H1 (cell line): ENCODE measurements at places on chromosomes 5 and 9.

DNA sequence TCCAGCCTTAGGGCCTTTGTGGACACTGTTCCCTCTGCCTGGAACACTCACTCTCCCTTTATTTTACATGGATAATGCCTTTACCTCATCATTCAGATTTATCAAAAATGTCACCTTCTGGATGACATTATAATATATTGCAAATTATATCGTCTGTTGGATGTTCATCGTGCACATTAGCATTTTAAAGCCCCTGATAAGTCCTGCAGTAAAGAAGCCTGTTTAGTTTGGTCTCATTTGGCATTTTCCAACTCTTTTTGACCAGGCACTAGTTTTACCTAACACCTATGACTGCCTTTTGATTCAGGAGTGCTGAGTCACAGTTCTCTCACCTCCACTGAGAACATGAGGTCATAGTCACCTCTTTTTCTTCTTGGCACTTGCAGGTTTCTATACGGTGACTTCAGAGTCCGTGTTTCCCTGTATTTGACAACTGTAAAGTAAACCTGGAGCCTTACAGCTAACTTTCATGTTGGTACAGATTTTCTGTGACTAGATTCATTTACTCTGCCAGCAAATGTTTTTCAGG lies 57.7 kb upstream of the STC2 start:
- DNase-seq: no peak

DNA sequence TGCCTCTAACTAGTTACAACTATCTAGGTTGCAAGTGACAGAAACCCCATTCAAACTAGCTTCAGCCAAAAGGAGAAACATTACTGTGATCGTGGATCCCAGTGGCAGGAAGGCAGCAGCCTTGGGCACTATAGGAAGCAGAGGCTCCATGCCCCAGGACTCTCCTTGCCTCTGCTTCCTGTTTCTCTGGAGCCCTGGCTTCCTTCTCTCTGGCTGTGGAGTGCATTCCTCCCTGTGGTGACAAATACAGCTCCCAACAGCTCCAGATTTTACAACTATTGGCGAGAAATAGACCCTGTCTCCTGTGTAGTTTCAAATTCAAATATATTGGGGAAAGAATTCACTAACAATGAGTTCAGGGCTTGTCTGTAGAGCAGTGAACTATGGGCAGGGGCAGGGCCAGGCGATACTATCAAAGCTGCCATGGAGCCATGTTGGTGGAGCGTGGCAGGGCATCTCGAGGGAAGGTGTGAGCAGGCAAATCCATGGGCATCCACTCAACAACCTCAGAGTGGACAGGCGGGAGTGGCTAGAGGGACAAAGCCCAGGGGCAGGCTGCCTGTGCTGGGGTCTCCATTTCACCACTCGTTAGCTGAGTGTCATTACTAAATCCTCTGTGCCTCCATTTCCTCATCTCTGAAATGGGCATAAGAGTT lies 189.5 kb downstream of the ERCC6L2 start:
- no peak for DNase-seq

DNA sequence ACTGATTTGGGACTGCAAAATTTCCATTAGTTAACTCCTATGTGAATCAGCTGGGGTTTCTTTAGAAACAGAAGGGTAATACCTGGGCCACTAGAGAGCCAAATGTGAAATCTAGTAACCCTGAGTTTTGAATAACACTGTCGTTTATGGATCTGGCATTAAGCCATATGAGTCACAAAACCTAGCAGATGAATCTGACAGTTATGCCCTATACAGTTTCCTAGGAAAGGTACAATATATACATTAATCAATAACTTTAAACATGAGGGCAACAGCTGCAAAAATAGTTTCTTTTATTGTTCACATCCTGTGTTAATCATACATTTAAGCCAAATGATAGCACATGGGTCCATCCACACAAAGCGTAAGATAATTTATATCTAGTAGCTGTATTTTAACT lies 56.9 kb downstream of the PAM start:
- no peak for DNase-seq

DNA sequence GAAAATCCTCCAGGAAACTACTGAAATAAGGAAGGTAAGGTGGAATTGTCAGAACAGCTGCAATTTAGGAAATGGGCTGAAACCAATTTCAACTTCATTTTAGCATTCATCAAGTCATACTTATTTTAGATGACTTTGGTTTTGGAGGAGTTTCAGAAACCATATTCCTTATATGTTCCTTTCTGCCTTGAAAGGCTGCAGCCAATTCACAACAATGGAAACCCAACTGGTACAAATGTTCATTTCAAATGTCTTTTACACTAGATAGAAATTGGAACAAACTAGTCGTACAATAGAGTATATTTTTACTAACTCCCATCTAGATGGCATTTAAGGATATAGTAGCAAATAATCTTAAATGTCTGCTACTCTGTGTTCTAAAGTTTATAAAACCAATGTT lies 82.6 kb upstream of the ANKH start:
- no peak for DNase-seq

DNA sequence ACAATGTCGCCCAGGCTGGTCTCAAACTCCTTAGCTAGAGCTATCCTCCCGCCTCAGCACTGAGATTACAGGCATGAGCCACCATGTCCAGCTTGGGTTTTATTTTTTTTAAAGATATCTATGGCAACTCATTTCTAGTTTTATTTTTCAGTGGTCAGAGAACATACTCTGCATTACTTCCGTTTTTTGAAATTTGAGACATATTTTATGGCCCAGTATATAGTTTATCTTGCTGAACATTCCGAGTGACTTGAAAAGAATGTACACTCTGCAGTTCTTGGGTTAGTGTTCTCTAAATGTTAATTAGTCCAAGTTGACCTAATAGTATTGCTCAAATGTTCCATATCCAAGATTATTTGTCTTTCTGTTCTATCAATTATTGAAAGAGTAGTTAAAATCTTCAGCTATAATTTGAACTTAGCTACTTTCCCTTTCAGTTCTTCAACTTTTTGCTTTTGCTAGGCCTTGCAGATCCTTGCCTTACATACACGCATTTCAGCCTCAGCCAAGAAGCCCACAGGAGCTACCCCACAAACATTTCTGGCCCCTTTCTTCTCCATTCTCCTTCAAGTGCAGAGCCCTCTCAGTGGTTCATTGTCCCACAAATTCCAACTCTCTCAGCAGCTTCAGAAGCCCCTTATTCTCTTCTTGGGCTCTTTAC lies 22.3 kb upstream of the SNAPC3 start:
- no peak for DNase-seq

GRCh38 chr5:73865315-73865714 lies 239.3 kb downstream of the ARHGEF28 start:
- DNase-seq: no peak

- DNase-seq: no peak
Measured at GRCh38 chr5:179820127-179820482, 600 bp upstream of the SQSTM1 start.

DNA sequence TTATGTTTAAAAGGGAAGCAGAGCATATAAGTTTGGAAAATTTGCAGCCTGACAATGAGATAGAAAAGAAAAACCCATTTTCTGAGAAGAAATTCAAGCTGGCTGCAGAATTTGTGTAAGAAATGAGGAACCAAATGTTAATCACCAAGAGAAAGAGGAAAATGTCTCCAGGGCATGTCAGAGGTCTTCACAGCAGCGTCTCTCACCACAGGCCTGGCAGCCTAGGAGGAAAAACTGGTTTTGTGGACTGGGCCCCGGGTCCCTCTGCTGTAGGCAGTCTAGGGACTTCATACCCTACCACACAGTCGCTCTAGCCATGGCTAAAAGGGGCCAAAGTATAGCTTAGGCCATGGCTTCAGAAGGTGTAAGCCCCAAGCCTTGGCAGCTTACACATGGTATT lies 32.1 kb upstream of the HSD17B4 start:
- DNase-seq: no peak

- DNase-seq: peak; percentile 66
Measured at GRCh38 chr5:134525683-134526482, 413 bp downstream of the JADE2 start.

- DNase-seq: no peak
Measured at GRCh38 chr9:86485359-86485758, 131.1 kb upstream of the TUT7 start.

- no peak for DNase-seq
Measured at GRCh38 chr5:143600396-143601075, 197.1 kb upstream of the NR3C1 start.

GRCh38 chr9:21336457-21336856 lies 1.3 kb upstream of the KLHL9 start:
- DNase-seq: no peak

DNA sequence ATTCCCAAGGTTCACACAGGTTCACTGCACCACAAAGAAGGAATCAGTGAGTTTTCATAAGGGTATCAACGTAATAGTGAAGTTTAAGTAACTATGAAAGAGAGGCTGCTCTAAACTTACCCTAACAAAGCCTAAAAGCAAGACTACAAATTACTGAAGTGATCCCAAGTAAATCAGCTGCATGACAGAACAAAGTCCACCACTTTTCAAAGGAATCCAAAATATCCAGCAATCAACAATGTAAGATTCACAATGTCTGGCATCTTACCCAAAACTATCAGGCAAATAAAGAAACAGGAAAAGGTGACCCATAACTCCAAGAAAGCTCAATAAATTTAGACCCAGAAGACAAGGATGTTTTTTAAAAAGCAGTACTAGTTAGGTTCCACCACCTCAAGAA lies 70.1 kb downstream of the GNAQ start:
- no peak for DNase-seq

DNA sequence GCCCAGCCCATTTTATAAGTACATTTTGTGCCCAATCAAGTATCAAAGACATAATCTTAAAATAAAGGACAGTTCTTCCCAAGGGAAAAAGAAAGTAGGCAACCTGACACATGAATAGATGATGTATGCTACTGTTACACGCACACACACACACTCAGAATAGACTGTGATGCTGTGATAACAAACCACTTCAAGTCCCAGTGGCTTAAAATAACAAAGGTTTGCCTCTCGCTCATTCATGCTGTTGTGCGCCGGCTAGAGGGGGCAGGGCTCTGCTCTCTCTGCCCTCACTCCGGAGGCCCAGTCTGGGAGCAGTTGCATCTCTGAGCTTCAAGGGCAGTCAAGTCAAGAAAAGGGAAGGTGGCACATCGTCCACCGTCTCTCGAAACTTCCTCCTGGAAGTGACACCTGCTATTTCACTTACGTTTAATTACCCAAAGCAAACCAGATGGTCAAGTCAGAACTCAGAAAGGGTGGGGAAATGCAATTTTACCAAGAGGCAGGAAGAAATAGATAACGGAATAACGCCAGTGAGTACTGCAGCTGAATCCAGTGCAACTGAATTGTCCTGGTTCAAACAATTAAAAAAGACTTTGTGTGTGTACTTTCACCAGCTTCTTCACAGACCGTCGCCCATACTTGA lies 43.3 kb downstream of the ANKRD33B start:
- no peak for DNase-seq

DNA sequence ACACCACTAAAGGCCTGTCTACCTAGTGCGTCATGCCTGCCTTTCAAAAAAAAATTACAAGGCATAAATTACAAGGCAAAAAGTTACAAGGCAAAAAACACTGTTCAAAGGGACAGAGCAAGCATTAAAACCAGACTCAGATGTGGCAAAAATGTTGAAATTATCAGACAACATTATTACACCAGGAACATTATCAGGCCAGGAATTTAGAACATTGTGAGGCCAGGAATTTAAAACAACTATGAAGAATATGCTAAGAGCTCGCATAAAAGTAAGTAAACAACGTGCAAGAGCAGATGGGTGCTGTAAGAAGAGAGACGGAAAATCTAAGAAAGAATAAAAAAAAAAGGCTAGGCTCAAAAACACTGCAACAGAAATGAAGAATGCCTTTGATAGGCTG lies 18.2 kb upstream of the MLANA start:
- no peak for DNase-seq

DNA sequence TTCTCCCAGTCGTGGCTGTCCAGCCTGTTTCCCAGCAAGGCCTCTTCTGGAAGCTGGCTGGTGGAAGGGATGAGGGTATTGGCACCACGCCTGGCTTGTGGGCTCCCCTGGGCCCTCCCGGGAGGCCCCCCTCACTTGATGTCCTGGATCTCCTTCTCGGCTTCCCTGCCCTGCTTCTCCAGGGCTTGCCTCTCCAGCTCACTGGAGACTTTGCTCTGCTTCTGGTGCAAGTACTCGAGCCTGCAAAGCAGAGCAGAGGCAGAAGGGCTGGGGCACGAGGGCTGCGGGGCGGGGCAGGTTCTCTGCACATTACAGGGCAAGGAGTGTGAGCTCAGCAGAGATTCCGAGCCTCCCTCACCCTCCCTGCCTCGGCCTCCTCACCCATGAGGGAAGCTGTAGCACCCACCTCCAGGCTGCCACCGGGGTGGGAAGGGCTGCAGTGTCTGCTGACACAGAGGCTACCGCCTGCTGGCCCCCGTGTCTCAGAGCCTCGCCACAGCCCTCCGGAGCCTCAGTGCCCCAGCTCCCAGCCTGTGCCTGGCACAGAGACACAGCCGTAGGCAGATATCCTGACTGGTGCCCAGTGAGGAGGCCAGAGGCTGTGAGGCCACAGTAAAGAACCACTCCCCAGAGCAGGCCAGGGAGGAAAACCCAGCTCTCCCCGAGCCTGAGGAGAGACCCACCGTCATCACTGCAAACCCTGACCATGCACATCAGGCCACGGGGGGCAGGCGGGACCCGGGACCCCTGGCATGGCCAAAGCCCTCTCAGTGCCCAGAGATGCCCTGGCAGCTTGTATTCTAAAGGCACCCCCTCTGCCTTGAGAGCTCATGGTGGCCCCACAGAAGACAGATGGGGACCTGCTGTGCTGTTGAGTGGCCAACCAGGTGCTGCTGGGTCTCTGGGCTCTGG lies 7.2 kb downstream of the SNAPC4 start:
- DNase-seq: no peak

GRCh38 chr5:108736855-108737254 lies 10.8 kb upstream of the FER start:
- DNase-seq: no peak

DNA sequence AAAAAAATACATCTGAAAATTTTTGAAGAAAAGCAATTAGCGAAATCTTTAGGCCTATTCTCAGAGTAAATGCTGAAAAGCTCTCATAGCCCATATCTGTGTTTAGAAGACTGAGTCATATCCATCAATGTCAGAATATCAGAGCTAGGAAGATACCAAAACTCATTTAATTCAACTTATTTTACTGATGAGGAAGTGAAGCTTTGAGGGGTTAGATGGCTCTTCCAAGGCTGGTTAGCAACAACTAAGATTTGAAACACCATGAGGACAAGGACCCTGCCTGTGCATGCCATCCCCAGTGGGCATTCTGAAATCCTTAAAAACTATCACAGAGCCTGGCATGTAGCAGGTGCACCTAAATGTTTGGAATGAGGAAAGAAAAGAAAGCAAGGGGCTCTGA lies 2.5 kb downstream of the FREM1 start:
- no peak for DNase-seq

GRCh38 chr9:135422341-135422944 lies 57.1 kb upstream of the PPP1R26 start:
- no peak for DNase-seq

GRCh38 chr5:14443671-14444093 lies 137.9 kb upstream of the OTULINL start:
- no peak for DNase-seq
